ENCODE measurements at places on chromosomes 7 and 10.

DNA sequence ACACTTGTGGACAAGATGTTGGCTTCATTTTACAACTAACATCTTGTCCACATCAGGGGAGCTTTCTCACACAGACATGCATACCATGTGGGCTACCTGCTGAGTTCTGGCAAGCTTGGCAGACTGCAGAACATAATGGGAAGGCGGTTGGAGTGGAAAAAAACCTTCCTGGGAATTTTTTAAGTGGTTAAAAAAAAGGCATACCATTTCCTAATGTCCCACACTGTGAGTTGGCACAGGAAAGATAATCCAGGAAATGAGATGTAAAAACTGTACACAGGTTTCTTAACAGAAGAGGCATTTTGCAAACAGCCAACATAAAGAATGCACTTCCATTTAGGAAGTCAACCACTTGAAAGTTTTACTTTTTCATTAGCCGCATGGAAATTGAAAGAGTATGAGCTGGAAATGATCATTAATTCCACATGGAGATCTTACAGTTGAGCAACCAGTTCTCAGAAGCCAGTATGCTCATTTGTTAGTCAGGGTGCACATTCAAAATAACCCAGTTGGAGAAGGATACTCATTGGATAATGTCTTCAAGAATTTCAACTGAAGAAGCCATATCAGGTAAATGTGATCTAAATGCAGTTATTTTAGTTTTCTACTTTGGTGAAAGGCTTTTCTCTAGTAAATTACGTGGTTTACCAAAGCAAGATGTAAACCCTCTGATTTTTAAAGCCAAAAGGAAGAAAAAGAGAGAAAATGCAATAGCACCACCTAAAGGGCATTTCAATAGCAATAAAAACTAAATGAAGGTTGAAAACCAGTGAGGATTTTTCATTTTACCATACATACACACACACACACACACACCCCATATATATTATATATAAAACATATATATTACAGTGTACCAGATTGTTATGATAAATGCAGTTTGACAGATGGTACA is 194.0 kb downstream of the TAX1BP1 start:
- DNase-seq = no peak

- DNase-seq = no peak
Observed at GRCh38 chr10:133529576-133529946, 2.4 kb downstream of the CYP2E1 start.

DNA sequence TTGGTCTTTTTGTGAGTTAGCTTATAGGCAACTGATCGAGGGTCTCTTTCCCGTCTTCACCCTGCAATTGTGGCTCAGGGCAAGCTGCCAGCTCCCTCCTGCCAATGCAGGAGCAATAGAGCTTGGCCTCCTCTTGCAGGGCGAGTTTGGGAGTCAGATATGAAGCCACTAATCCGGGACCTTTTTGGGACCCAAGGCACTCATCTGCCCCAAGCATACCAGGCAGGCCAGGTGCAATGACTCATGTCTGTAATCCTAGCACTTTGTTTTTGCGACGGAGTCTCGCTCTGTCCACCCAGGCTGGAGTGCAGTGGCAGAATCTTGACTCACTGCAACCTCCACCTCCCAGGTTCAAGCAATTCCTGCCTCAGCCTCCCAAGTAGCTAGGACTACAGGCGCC is 21.1 kb downstream of the LIMK1 start:
- DNase-seq = no peak

- DNase-seq = no peak
Observed at GRCh38 chr7:44051611-44052220, 7.2 kb downstream of the DBNL start.

- no peak for DNase-seq
Observed at GRCh38 chr10:33257439-33258080, 76.9 kb downstream of the NRP1 start.

DNA sequence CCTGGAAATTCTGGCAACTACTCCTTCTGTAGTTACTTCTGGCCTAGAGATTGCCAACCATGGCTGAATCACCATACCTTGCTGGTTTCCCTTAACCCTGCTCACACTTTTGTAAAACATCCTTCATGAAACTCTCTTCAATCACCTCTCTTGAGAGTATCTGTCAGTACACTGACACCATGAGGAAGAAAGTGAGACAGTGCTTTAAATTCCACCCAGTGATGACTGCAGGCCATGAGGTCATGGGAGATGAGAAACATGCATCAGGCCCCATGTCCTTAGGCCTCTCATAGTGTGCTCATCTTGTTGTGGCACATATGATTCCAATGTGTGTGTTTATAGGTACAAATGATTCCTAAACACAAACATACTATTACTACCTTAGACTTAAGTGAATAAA is 24.6 kb upstream of the NAMPT start:
- no peak for DNase-seq

DNA sequence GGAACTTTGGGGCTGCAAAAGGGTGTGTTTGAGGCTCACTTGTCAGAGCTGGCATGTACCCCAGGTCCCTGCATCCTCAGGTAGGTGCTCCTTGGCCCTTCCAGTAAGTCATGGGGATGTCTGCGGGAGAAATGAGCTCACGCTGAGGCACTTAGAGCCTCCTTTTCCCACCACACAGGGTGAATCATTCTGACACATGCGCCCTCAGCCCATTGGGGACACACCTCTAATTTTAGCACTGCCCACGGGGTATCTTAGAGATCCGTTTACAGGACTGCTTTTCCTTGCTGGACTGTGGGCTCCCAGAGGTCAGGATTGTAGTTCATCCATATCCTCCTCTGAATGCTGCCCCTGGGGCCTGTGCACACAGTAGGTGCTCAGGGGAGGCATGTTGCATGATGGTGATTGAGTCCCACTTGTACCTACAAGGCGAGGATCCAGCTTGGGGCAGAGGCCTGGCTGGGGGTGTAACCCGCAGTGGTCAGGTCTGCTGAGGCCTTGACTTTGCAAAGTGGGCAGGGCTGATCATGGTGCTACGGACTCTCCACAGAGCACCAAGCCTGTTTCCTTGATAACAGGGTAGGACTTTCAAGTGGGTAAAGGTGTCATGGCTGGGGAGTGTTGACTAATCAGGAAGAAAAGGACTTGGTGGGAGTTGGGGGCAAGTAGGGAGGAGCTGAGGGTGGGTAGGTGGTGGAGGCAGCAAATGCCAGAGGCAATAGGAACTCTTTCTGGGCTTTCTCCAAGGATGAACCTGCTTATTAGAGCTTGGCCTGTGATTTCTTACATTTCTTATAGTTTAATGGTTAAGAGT is 5.8 kb downstream of the TSPAN15 start:
- DNase-seq = no peak

DNA sequence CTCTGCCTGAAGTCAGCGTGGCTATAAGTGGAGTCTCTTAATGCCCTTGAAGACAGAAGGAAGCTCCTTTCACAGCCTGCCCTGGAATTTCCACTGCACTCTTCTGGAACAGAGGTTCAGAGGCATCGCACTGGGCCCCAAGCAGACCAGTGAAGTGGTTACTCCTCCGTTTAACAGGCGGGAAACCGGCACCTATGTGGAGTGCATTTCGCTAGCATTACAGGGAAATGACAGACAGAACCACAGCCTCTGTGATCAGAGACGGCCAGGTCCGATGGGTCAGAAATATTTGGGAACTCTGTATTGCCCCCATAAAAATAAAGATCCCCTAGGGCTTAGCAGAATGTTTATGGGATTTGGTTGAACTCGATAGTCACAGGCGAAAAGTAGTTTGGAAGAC is 406.9 kb upstream of the PRKCQ start:
- no peak for DNase-seq

Measured in GM10248 (cell line).